ENCODE measurements at places on chromosomes 13 and 19.

DNA sequence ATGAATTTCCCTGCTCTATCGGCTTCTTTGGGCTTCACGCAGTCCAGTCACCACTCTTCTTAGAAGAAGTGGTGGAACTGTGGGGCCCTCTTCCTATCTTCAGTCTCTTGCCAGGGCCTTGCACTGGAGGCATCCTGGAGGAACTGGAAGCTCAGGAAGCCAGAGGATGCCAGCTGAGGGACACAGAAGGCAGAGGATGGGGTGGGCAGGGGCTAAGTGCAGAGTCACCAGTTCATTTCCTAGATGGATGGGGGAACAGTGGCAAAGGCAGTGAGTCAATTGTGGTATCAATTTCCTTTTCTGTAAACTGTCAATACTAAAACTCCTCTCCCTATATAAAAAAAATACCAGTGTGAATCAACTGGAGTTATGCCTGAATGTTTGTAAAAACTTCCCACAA, 419.7 kb downstream of the KLF12 start:
- DNase-seq, result no peak

DNA sequence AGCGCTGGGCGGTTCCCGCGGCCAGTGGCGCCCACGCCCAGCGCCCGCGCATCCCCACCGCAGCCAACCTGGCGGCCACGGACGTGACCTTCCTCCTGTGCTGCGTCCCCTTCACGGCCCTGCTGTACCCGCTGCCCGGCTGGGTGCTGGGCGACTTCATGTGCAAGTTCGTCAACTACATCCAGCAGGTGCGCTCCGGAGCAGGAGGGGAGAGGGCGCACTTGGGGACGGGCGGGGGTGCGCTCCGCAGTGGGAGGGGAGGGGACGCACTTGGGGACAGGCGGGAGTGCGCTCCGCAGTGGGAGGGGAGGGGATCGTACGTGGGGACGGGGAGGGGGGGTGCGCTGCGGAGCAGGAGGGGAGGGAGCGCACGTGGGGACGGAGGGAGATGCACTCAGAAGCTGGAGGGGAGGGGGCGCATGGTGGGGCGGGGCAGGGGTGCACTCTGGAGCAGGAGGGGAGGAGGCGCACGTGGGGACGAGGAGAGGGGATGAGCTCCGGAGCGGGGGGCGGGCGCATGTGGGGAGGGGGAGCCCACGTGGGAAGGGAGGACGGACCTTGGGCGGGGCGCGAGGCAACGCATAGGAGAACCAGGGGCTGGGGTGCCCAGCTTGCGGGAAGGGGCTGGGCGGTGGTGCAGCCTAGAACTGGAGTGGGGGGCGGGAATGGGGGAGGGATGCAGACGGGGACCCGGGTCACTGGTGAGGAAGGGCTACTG, 1.5 kb downstream of the KISS1R start:
- no peak for DNase-seq

DNA sequence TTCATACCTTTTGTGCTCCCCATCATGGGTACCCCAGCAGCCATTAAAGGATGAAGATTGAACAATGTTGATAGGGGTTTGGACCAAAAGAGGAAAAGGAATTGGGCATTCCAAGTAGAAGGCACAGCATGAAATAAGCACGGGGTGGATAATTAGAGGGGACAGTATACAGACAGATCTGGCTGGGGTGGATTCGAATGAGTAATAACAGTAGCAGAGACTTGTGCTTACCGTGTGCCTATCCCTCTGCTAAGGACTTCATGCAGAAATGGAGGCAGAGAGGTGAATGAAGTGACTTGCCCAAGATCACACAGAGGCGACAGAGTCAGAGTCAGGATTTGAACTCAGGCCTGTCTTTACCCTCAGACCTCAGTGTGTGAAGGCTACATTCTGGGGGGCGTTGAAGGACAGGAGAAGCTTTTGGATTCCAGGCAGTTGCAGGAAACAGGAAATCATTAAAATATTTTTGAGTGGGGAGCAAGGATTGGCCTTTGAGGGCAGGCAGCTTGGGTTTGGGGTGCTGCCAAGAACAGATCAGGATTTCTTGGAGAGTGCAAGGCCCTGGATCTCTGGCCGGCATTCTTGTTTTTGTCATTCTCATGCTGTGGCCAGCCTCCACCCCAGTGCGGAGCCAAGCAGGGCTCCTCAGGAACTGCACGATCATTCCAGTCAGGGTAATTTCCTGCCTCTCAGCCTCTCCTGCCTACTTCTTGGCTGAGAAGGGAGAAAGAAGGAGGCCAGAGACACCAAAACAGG, 18.7 kb downstream of the PAF1 start:
- no peak for DNase-seq

DNA sequence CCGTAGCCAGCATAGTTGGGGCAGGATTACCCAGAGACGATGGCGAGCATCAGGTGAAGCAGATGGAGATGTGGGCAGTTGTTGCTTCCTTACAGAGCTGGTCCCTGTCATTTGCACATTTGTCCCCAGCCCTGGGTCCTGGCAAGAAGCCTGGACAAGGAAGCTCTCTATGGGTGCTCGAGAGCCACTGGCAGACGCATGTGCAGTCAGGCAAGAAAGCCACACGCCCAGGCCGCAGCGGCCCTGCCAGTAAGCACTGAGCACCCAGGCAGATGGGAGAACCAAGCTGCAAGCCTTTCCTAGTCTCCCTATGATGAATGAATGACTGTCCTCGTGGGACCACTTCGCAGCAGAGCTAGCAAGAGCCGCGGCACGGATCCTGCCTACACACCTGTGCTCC, 182.8 kb downstream of the FOXO1 start:
- no peak for DNase-seq

- DNase-seq, result no peak
These were observed 87.8 kb upstream of the RFC3 start for GRCh38 chr13:33730147-33730546.

DNA sequence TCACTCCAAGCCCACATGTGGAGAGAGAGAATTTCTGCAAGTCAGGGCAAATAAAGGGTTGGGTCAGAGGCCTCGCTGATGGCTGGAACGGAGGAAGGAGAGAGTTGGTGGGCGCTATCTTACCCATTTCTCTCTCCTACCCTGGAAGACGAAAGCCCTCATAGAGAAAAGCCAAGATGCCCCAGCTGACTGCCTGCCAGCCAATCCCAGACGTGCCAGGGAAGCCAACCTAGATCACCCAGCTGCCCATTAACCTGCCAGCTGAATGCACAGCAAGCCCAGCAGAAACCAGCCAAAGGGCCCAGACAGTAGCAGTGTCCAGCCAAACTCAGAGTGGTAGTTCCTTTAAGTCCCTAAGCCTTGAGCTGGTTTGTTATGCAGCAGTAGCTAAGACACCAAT, 167.0 kb upstream of the ZNF507 start:
- no peak for DNase-seq

GRCh38 chr13:33125821-33126570, 109.8 kb downstream of the KL start:
- DNase-seq, result no peak

- no peak for DNase-seq
These were observed 36.2 kb downstream of the GPC6 start for GRCh38 chr13:93262729-93263345.

- peak; percentile 78 for DNase-seq
These were observed 11.6 kb upstream of the NFIX start for GRCh38 chr19:12983542-12984142.

GRCh38 chr13:93726173-93726957, 499.8 kb downstream of the GPC6 start:
- DNase-seq, result no peak

- no peak for DNase-seq
These were observed 13.8 kb downstream of the SIPA1L3 start for GRCh38 chr19:37920591-37921450.

DNA sequence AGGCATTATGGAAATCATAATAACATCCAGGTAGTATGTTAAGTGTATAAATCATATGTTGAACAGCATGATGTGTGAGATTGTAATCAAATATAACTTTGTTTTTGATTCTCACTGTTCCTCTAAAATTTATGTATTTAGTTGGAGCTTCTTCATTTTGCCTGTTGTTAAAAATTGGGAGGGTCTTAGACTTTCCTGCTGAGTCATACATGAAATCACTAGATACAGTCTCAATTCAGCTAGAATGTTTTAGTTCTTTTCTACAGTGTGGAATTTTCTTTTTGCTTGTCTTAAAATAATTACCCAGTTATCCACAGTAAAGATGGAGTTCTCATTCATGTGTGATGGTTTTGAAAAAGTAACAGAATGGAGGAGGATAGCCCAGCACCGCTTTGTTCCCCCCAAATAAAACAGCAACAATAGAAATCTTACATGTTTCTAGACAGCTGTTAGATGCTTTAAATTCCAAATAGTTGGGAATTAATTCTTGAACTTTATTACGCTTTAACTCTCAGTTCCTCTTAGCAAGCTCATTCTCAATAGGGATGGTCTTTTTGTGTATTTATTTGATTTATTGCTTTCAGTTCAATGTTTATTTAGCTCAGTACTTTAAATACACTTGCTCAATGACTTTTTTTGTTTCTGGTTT, 109.5 kb downstream of the PDS5B start:
- DNase-seq, result no peak

DNA sequence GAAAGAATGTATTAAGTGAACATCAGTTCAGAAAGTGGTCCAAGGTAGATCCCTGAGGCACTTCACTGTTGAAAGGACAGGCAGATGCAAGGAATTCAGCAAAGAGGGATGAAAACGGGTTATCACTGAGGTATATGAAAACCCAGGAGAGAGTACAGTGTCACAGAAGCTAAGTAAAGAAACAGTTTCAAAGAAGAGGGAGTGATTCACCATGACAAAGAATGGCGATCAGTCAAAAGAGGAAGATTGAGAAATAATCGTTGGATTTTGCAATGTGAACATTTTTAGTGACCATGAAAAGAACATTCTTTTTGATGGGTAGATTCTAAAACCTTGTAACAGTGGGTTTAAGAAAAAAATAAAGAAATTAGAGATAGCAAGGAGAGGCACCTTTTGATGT, 99.3 kb downstream of the EPSTI1 start:
- DNase-seq, result no peak

DNA sequence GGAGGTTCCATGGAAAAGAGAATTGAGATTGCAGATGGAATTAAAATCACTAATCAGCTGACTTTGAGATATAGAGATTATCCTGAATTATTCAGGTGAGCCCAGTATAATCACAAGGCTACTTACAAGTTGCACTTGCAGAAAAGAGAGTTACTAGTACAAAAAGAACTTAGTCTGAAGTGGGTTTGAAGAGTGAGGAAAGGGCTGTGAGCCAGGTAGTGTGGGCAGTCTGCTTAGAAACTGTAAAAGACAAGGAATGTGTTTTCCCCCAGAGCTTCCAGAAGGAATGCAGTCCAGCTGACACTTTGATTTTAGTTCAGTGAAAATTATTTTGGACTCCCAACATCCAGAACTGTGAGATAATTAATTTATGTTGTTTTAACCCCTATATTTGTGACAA, 285.4 kb upstream of the GPC6 start:
- no peak for DNase-seq

- no peak for DNase-seq
These were observed 76.2 kb downstream of the SOX1 start for GRCh38 chr13:112143046-112143752.

DNA sequence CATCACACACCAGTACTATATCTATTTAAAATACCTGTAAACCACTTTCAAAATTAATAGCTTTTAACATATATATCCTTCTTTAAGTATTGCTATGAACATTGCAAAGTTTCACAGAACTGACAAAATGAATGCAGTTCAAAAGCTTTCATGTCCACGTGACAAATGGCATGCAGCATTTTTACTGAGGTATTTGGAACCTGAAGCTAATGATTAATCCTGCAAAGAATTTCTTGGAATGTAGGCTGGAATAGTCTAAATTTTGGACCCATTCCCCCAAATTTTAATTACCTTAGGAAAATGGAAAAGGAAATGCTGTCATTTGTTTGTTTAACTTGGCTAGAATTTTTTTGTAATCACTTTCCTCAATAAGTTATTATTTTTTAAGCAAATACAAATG, 423.8 kb upstream of the GPC6 start:
- DNase-seq, result no peak

DNA sequence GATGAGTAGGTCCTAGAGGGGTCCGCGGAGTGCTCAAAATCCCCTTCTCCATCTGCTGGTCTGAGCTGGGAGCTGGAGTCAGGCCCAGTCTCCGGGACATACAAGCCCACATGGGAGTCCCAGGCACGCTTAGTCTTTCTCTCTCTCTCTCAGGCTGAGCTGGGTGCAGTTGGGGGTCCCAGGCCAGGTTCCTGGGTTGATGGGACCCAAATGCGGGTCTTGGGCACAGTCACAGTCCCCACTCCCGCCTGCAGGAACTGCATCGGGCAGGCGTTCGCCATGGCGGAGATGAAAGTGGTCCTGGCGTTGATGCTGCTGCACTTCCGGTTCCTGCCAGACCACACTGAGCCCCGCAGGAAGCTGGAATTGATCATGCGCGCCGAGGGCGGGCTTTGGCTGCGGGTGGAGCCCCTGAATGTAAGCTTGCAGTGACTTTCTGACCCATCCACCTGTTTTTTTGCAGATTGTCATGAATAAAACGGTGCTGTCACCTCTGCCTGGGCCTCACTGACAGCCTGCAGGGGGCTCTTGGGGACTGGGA, 23.8 kb downstream of the CYP4F12 start:
- DNase-seq, result no peak

DNA sequence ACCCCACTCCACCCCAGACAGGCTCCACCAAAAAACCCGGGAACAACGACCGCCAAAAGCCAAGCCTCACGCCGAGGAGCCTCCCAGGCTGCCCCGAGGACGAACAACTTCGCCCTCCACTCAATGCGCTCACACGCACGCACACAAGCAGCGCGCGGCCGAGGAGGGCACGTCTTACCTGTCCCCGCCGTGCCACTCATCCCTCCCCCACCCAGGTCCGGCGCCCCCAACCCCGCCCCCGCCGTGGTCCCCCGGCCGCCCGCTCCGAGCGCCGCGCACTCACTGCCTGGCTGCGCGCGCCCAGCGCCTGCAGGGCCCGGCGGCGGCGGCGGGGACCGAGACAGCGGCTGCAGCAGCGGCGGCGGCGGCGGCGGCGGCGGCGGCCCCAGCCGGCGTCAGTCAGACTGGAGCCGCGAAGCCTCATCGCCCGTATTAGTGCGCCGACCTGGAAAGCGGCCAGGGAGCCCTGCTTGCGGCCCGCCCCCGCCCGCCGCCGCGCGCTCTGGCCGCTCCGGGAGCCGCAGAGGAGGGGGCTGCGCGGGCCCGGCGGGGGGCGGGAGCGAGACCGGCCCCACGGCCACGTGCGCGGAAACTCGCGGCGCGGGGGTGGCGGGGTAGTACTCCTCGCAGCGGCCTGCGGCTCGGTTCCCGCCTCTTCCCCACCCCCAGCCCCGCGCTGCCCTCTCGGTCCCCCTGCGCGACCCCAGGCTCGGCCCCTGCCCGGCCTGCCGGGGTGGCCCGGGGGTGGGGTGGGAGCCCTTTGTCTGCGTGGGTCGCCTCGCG, at the start of gene SMAD9:
TSS of gene SMAD9 (minus strand) at position 406 of the 783 bp plus-strand sequence. CDS start 40,549 bp downstream, outside the sequence.
- DNase-seq, result no peak

GRCh38 chr13:33913829-33914228, 95.9 kb downstream of the RFC3 start:
- DNase-seq, result no peak

GRCh38 chr13:44762911-44763310, 186.8 kb upstream of the TSC22D1 start:
- DNase-seq, result no peak

- DNase-seq, result no peak
These were observed 121.6 kb upstream of the SPATA13 start for GRCh38 chr13:24038841-24039330.

- DNase-seq, result no peak
These were observed 7.9 kb downstream of the AXL start for GRCh38 chr19:41226874-41227390.

All from CD8-positive, alpha-beta memory T cell (primary cell).